ENCODE measurements at places on chromosomes 1 and 21.

- no peak for DNase-seq
Measured at GRCh38 chr1:164902491-164902890, 343.5 kb downstream of the PBX1 start.

GRCh38 chr1:22031214-22031962 lies 21.1 kb upstream of the CDC42 start:
- no peak for DNase-seq

DNA sequence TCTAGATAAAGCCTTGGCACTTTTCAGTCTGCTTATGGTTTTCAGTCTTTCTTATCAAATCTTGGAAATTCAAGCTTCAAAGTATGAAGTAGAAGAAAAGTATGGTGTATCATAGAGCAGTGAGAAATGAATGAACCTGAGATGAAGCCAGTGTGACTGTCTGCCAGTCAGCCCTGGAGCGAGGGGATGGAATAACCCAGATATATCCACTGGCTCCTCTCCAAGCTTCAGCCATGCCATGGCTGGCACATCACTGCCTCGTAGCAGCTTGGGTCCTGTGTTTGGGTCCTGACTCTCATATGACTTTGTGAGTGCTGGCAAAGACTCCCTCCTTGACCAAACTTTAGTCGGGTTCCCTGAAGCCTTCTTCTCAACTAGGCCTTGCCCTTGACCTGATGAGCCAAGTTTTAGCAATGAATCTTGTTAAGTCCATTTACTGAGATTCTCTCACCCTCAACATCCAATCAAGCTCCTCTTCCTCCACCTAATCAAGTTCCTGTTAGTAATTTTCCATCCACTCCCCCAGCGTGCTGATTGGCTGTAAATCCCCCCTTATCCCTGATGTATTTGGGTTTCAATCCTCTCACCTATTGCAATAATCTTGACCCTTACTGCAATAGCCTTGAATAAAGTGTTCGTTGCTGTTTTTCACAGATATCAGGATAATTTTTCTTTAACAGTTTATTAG lies 62.5 kb upstream of the PRDX6 start:
- DNase-seq = no peak

GRCh38 chr1:200710166-200710565 lies 28.5 kb upstream of the CAMSAP2 start:
- DNase-seq = no peak

DNA sequence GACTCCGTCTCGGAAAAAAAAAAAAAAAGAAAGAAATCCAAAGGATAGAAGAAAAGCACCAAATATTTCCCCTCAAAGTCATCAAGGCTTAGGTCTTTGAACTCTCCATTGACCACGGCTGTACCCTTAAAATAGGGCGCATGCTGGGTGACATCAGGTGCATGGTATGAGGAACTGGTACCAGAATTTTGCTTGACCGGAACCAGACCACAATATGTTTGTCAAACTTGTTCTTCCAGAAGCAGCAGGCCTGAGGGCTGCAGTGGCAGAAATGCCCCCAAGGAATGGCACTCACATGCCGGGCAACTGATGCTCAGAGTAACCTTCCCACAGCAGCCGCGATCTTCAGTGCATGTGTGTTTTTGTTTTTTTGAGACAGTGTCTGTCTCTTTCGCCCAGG lies 21.0 kb downstream of the RCC1 start:
- no peak for DNase-seq

- no peak for DNase-seq
Measured at GRCh38 chr1:180908074-180908765, 4.5 kb upstream of the KIAA1614 start.

- no peak for DNase-seq
Measured at GRCh38 chr1:56097713-56098112, 481.6 kb downstream of the PLPP3 start.

DNA sequence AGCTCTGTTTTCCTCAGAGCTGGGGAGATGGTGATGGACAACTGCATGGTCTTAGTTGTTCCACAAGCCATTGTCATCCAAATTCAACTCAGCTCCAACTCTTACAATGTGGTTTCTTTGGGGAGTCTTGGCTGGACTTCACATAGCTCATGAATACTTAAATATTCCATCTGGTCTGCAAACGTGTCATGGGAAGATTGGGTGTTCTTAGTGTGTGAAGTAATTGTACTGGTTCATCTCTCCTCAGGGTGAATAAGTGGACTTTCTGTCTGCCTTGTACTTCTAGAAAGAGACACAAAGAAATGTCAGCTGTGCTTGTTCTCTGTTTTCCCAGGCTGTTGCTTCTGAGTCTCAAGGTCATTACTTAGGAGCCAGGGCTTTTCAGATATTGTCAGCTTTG lies 106.6 kb downstream of the VPS13D start:
- DNase-seq = no peak

- DNase-seq = no peak
Measured at GRCh38 chr1:235047331-235047871, 81.2 kb downstream of the TOMM20 start.

DNA sequence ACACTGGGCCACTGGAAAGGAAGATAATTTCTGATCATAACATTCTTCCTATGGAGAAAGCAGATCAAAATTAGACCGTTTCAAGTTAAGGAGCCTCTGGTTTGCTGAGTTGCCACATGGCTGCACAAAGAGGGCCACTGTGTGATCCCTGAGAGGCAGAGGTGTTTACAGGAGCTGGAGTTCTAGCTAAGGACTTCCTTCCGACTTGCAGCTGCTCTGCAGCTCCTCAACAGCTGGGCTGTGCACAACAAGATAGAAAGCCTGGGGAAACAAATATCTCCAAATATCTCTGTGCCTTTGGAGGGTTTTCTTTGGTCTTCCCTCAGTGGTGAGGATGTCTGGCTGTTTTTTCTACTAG lies 26.8 kb downstream of the GADD45A start:
- DNase-seq = no peak

DNA sequence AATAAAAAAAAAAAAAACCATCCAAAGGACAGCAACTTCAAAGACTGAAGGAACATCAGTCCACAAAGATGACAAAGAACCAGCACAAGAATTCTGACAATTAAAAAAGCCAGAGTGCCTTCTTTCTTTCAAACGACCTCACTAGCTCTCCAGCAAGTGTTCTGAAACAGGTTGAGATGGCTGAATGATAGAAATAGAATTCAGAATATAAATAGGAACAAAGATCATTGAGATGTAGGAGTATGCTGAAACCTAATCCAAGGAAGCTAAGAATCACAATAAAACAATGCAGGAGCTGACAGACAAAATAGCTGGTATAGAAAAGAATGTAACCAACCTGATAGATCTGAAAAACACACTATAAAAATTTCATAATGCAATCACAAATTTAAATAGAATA lies 218.2 kb downstream of the GIPC2 start:
- DNase-seq = no peak

DNA sequence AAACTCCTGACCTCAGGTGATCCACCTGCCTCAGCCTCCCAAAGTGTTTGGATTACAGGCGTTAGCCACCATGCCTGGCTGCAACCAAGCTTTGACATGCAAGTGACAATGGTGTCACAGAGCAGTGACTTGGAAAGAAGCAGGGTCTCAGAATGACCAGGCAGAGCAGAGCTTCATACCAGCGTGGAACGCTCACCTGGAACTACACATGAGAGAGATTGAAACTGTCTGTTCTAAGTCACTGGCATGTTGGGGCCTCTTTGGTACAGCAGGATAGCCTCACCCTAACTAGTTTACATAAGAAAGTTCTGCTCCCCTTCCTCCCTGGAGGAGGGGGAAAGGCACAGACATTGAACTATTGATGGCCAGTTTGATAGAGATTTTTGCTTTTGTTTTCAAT lies 47.5 kb upstream of the ITPKB start:
- DNase-seq = no peak

DNA sequence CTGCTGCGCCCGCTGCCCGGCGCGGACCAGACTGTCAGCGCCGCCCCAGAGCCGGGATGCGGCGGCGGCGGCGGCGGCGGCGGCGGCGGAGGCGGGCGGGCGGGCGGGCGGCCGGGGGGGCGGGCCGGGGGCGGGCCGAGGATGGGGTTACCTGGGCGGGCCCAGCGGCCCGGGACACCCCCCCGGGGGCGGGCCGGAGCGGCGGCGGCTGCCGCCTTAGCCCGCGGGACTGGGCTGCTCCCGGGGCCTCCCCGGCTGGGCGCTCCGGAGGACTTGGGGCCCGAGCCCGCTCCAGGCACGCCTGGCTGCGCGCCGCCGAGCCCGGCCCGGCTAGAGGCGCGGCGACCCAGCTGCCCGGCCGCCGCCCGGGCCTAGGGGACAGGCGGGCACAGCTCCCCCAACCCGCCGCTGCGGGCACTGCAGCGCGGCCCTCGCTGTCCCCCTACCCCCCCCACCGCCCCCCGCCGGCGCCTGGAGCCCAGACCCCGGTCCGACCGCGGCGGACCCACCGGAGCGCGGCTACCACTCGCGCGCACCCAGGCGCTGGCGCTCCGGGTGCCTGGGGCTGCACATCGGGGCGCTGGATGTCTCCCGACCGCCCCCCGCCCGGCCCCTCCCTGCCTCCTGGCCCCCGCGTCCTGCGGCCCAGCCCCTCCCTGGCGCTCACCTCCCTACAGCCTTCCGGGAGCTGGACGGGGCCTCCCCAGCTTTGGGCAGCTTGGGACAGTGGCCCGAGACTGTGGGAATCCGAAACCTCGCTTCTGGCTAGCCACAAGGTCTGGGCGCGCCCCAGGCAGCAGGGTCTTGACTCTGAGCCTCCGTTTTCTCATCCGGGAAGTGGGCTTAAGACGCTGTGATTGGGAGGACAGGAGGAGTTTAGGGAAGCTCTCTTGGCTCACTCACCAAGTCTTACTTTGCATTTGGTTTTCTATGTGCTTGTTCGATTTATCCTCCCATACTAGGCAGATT lies at the start of gene WNT4:
WNT4 (minus strand) TSS at position 33 of the 969 bp plus-strand sequence. CDS start 175 bp downstream, outside the sequence.
- DNase-seq = no peak

- DNase-seq = no peak
Measured at GRCh38 chr1:79797487-79797886, 791.0 kb upstream of the ADGRL4 start.

DNA sequence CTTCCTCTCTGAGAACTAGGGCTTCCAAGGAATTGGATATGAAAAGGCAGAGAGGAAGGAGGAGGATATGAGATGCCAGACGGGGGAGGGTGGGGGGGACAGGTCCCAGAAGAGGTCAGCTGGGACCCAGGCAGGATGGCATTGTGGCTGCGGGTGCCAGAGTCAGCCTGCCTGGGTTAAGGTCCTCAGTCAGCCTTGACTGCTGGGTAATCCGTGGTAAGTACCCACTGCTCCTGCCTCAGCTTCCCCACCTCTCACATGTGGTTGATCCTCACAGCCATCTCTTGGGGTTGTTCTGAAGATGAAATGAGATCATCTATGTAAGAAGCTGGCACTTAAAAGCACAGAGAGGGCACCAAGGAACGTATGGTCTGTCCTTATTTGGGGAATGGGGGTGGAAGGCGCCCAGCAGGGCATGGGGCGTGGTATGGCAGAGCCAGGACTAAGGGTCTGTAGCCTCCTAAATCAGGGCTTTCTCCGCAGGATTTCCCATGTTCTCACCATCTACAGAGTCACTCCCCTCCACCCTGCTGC lies 23.8 kb downstream of the ELF3 start:
- DNase-seq = no peak

DNA sequence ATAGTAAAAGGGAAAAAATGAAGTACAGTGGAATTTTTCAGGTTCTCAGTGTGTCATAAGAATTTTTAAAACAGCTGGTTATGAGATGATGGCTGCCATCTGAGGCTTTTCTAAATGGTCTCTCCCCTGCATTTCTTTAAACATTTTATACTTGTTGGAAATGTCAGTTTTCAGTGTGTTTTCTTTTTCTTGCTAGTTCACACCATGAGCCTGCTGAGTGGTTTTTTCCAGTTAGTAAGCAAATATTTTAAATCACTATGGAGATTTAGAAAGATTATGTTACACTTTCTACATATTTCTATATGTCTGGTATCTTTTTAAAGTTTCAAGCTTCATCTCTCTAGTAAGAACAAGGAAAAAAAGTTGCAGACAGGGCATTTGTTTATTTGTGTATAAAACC lies 9.6 kb downstream of the RBM15 start:
- no peak for DNase-seq

DNA sequence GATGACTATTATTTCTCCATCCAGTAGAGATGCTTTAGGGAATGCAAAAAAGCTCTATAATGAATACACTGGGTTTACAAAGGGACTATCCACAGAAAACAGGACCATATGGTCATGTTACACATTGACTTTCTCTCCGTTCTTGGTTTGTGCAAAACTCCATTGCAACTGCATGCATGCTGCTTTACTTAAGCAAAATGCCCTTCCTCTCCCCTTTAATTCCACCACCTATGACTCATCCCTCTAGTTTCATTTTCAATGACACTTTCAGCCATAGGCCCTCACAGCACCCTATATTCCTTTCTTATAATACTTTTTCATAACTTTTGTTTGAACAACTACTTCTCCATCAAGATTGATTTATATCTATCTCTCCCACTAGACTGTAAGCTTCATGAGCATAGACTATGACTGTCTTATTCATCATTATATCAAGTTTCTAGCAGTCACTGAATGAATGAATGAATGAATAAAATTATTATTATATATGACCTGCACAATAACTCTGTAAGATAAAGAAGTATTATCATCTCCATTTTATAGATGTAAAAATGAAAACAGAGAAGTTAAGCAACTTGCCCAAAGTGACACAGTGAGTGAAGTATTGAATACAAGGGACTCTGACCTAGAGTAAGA lies 248.9 kb downstream of the PLPP3 start:
- no peak for DNase-seq

- no peak for DNase-seq
Measured at GRCh38 chr1:221851336-221851735, 109.4 kb upstream of the DUSP10 start.

GRCh38 chr1:152481869-152482664 lies 28.5 kb upstream of the LCE5A start:
- DNase-seq = no peak

DNA sequence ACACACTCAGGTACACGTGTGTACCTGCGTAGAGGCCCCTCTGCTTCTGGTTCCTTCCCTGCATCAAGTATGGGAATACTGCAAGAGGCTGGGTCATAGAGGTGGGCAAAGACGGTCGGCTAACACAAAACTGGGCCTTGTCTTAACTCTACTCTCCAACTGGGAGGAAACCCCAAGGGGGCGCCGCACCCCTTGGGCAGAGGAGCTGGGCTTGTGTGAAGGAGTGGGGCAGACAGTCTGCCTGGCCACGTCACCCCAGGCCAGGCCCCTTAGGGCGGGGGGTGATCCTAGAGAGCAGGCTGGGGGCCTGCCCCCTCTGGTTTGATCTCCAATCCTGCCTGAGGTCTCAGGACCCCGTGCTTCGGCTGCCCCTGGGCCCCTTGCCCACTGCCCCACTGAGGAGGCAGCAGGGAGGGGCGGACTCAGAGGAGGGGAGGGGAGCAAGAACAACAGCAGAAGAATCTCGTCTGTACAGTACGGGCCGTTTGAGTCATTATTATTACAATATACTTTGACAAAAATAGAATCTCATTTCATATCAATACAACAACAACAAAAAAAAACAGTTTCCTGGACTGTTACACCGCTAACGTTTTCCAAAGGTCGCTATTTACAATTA lies 34.7 kb downstream of the MEF2D start:
- no peak for DNase-seq

DNA sequence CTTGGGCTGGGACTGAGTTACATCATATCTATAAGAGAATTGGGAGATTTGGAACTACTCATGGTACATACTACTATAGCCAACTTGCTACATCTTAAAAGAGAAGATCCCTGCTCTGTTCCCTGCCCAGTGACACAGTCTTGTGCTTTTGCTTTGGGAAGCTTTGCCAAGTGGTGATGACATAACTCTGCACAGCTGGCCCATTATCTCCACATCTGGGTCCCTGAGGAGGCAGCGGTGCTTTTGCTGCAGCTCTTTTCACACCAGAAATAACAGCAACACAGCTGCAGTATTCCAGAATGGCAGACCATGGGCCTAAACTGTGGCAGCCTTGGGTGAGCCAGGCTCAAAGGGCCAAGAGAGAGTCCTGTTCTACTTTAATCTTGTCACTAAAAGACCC lies 296.0 kb downstream of the HHAT start:
- DNase-seq = no peak
